ENCODE measurements at places on chromosomes 12 and 14.

DNA sequence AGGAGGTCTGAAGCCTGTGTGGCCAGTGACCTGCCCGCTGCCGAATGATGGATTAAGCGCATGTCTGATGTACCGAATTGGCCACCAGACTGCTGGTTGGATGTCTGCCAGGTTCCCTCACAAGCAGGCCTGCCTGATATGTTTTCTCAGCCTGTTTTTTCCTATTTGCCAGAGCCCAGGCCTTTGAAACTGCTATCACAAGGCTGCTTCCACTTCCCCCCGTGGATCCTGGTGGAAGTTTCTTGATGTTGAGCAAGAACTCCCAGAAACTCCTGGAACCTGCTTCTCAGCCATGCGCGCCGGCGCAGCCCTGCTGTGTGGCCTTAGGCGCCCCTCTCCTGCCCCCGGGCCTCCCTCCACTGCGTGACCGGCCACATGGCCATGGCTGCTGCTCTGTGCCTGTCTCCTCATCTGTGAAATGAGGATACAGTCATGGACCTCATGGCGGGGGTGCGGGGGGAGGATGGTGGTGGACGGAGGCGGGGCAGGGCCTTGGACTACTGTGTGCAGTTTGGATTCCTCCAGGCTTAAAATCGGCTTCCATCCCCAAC, 56.6 kb downstream of the CALM1 start:
- H3K4me3 ChIP-seq: no peak overlapping the region
- H3K4me1 ChIP-seq: no peaks in the 10 kb centered on the region
- H3K27ac ChIP-seq: no peak overlapping the region
- no peaks in the 10 kb centered on the region for H3K27me3 ChIP-seq
- no peaks in the 10 kb centered on the region for H3K36me3 ChIP-seq

DNA sequence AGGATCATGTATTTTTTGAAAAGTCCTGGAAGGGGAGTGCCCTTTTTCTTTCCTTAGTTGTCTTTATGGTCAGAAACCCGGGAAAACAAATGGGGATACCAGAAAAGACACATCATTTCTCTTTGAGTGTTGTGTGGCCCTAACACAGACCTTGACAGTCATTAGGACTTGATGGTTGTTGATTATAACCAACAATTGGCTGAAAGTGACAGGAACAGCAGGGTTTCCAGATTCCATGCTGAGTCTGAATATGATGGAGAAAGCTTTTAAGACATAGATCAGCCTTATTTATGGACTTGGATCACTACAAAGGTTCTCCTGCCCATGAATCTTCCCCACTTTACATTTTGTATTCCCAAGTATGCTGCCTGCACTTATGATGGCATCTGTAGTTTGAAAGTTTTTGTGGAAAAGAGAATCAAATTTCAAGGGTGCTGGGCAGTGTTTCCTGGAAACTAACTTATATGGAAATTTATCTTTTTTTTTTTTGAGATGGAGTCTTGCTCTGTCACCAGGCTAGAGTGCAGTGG, 30.4 kb downstream of the POLR3B start:
- no peaks in the 10 kb centered on the region for H3K27me3 ChIP-seq
- H3K27ac ChIP-seq: no peak overlapping the region
- peaks cover 19% of the 10 kb centered on the region for H3K36me3 ChIP-seq
- DNase-seq: no peak
- peaks cover 5% of the 10 kb centered on the region for H3K4me1 ChIP-seq

- no peak overlapping the region for H3K4me3 ChIP-seq
- H3K27me3 ChIP-seq: no peaks in the 10 kb centered on the region
- no peaks in the 10 kb centered on the region for H3K36me3 ChIP-seq
- no peak for DNase-seq
Observed at GRCh38 chr12:81573228-81573627, 185.9 kb downstream of the PPFIA2 start.

- H3K27me3 ChIP-seq: no peaks in the 10 kb centered on the region
- DNase-seq: no peak
- no peak overlapping the region for H3K27ac ChIP-seq
- H3K4me3 ChIP-seq: no peak overlapping the region
Observed at GRCh38 chr12:132159555-132160003, 15.3 kb downstream of the NOC4L start.

DNA sequence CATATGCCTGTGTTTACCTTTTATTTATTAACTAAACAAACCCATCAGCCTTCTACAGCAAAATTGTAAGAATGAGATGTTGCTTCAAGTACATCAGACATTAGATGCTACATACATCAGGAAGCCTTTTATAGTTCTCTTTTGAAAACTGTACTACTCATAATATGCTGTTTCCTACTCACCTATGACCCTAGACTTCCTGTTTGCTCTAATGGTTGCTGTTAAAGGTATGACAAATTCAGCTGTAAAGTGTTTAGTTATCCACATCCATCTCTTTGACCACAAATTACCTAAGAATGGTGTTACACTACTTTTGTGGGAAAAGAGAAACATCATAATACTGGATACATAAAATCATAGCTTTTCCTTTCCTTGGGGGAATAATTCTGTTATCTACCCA, 220.0 kb downstream of the RAD51B start:
- H3K4me3 ChIP-seq: no peak overlapping the region
- peaks cover 5% of the 10 kb centered on the region for H3K4me1 ChIP-seq
- H3K36me3 ChIP-seq: no peaks in the 10 kb centered on the region
- no peak for DNase-seq
- no peak overlapping the region for H3K27ac ChIP-seq

GRCh38 chr14:70188322-70188658, 461 bp downstream of the SLC8A3 start:
- H3K4me1 ChIP-seq: peaks cover 5% of the 10 kb centered on the region
- H3K4me3 ChIP-seq: peak overlapping the region; percentile 61
- H3K27ac ChIP-seq: no peak overlapping the region
- no peaks in the 10 kb centered on the region for H3K36me3 ChIP-seq
- DNase-seq: peak; percentile 88
- H3K27me3 ChIP-seq: peaks cover 32% of the 10 kb centered on the region

GRCh38 chr12:94276725-94277124, 128.3 kb downstream of the PLXNC1 start:
- H3K27me3 ChIP-seq: no peaks in the 10 kb centered on the region
- H3K4me3 ChIP-seq: no peak overlapping the region
- DNase-seq: no peak
- H3K4me1 ChIP-seq: no peaks in the 10 kb centered on the region
- no peaks in the 10 kb centered on the region for H3K36me3 ChIP-seq
- H3K27ac ChIP-seq: no peak overlapping the region

DNA sequence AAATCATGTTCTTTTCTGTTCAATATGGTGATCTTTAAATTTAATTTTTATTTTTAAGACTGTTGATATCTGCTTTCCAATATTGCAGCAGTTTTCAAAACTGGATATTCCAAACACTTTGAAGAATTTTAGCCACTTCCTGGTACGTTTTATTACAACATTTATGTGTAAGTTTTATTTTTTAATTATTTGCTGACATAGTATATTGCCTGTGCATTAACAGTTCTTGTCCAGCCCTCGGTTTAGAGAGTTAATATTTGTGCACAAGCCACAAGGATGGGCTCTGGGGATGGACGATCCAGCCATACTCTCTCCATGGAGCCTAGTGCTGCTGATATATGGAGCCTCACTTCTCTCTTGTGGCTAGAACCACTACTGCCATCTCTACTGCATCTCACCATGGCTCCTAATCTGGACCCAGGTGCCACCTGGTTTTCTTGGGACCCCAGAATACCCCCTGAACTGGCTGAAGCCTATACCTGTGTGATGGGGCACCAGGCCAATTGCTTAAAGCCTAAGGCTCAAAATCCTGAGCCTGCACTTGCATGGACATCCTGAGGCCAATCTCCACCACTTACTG, 262.5 kb downstream of the RASSF9 start:
- no peak overlapping the region for H3K4me3 ChIP-seq
- no peak for DNase-seq
- no peaks in the 10 kb centered on the region for H3K36me3 ChIP-seq
- peaks cover 8% of the 10 kb centered on the region for H3K4me1 ChIP-seq

DNA sequence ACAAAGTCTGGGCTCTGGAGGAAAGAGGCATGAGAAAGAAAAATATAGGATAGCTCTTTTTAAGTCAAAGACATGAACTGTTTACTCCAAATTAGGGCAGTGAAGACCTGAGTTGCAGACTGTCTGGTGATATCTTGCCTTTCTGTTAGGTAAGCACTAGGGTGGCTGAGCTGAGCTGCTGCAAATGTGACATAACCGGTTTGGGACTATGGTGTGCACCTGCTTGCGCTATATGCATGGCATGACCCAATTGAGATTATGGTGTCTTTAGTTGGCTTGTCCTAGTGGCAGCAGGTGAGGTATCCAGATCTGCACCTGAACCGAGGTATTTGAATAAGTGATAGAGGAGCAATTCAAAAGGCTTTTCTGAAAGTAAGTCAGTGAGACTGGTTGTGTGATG, 345.6 kb downstream of the APAF1 start:
- no peak overlapping the region for H3K27ac ChIP-seq
- no peak for DNase-seq
- H3K4me1 ChIP-seq: no peaks in the 10 kb centered on the region
- H3K36me3 ChIP-seq: no peaks in the 10 kb centered on the region
- H3K4me3 ChIP-seq: no peak overlapping the region
- no peaks in the 10 kb centered on the region for H3K27me3 ChIP-seq

DNA sequence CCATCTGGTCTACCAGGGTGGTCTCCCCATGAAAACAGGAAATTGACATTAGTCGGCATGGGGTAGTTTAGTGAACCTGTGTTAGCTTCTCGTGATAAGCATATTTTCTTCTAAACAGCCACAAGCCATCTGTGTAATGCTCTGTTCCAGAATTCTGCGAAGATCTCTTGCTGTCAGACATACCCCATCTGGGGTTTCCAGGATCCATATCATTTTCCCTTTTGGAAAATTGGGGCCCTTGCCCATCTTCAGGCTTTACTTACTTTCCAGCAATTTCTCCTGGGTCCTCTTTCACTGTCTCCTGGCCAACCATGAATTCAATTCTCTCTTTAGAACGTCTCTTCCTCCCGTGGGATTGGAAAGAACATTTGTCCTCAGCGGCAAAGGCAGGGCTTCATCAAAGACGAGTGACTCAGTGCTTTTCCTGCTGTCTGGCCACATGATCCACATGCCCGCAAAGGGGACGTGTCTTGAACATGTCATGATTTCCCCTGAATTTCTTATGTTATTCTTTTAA, 21.4 kb upstream of the NCOR2 start:
- H3K27ac ChIP-seq: peak overlapping the region; percentile 28
- H3K4me3 ChIP-seq: peak overlapping the region; percentile 41
- H3K36me3 ChIP-seq: no peaks in the 10 kb centered on the region
- H3K27me3 ChIP-seq: peaks cover 8% of the 10 kb centered on the region
- DNase-seq: peak; percentile 96

- H3K36me3 ChIP-seq: no peaks in the 10 kb centered on the region
- H3K27ac ChIP-seq: no peak overlapping the region
- no peak overlapping the region for H3K4me3 ChIP-seq
Observed at GRCh38 chr14:51750542-51750941, 98.8 kb downstream of the FRMD6 start.

DNA sequence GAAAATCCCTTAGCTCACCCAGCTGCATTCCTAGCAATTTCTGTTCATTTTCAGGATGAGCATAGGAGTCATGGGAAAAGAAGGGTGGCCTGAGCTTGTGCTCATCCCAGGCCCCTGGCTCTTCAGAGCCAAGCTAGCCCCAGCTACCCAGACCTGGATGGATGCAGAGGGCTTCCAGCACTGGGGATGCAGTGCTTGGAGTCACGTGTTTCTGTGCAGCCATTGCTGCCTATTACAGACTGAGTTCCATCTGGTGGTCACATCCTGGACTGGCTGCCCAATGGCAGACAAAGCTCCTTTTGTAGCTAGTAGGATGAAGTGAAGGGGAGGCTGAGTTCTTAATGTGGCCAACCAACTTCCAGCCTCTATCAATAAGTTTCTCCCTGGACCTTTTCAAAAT, 54.2 kb upstream of the JDP2 start:
- H3K4me3 ChIP-seq: no peak overlapping the region
- no peaks in the 10 kb centered on the region for H3K4me1 ChIP-seq
- H3K36me3 ChIP-seq: no peaks in the 10 kb centered on the region
- H3K27ac ChIP-seq: no peak overlapping the region

GRCh38 chr14:79569072-79569471, 642.2 kb downstream of the DIO2 start:
- no peak overlapping the region for H3K27ac ChIP-seq
- H3K36me3 ChIP-seq: no peaks in the 10 kb centered on the region
- no peak overlapping the region for H3K4me3 ChIP-seq
- no peak for DNase-seq
- H3K4me1 ChIP-seq: no peaks in the 10 kb centered on the region

DNA sequence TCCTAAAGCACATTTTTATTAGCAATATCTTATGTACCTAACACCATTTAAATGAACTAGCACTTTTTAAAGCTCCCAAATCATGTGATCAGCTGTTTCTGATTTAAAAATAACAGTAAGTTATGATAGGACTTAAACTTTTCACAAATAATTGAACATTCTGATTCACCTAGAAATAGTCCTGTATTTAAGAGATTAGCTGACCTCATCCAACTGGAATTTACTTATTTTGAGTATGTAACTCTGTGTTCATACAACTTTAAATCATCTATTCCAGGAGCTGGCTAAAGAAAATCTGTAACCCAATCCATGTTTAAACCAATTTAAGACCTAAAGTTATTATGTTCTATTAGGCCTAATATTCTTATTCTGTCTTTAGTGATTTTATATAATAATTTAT, 184.3 kb downstream of the CCDC91 start:
- peaks cover 5% of the 10 kb centered on the region for H3K4me1 ChIP-seq
- no peaks in the 10 kb centered on the region for H3K36me3 ChIP-seq
- no peak overlapping the region for H3K27ac ChIP-seq
- H3K27me3 ChIP-seq: no peaks in the 10 kb centered on the region
- no peak for DNase-seq

GRCh38 chr12:62760779-62761178, 174.2 kb downstream of the PPM1H start:
- H3K27me3 ChIP-seq: no peaks in the 10 kb centered on the region
- peak overlapping the region; percentile 85 for H3K27ac ChIP-seq
- no peak for DNase-seq
- H3K4me3 ChIP-seq: no peak overlapping the region

GRCh38 chr12:83848702-83849101, 1063.9 kb downstream of the SLC6A15 start:
- no peaks in the 10 kb centered on the region for H3K4me1 ChIP-seq
- H3K36me3 ChIP-seq: no peaks in the 10 kb centered on the region
- no peaks in the 10 kb centered on the region for H3K27me3 ChIP-seq
- H3K4me3 ChIP-seq: no peak overlapping the region
- no peak for DNase-seq

GRCh38 chr14:61868846-61869245, 106.6 kb downstream of the SNAPC1 start:
- no peak overlapping the region for H3K27ac ChIP-seq
- no peak overlapping the region for H3K4me3 ChIP-seq
- H3K36me3 ChIP-seq: no peaks in the 10 kb centered on the region
- DNase-seq: no peak
- H3K4me1 ChIP-seq: no peaks in the 10 kb centered on the region
- peaks cover 5% of the 10 kb centered on the region for H3K27me3 ChIP-seq

DNA sequence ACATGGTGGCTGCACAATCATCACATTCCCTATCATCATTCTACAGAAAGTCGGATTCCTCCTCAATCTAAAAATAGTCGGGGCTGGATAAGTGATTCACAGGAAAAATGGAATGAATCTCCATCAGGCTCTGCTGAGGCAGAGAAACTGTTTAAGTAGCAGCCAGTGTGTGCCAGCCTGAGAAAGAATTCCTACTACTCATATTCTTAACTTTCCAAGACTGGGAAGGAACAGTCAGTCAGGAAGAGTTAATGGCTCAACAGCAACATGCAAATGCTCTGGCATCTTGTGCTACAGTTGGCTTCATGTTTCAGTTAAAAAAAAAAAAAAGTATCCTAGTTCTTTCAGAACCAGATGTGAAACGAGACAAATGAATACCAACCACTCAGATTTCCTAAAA, 187.0 kb downstream of the GRIP1 start:
- no peaks in the 10 kb centered on the region for H3K36me3 ChIP-seq
- DNase-seq: peak; percentile 58

GRCh38 chr12:111569363-111570083, 29.6 kb downstream of the ATXN2 start:
- no peak for DNase-seq
- H3K4me1 ChIP-seq: peaks cover 24% of the 10 kb centered on the region
- H3K4me3 ChIP-seq: no peak overlapping the region
- peaks cover 13% of the 10 kb centered on the region for H3K36me3 ChIP-seq
- peak overlapping the region; percentile 43 for H3K27ac ChIP-seq

Data from osteoblast (primary cell).